Globus pallidus (tissue), 1 donor: ENCODE measurements at places on chromosomes 4 and X.
A peak's percentile ranks its signal among the peaks of the same experiment; 100 is the strongest.

- DNase-seq, result no peak
These were observed 44.5 kb upstream of the NDP start for GRCh38 chrX:44017676-44018075.

DNA sequence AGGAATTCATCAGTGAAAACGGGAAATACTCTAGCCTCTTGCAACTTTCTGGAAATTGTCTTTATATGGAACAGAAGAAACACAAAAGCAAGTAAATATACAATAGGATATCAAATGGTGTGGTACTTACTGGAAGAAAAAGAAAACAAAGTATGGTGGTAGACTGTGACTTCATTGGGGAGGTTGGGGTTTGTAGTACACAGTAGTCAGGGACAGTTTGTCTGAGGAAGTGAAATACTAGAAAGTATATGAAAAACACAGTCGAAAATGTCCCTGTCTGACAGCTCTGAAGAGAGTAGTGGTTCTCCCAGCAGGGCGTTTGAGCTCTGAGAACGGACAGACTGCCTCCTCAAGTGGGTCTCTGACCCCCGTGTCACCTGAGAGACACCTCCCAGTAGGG lies 390.0 kb upstream of the NWD2 start:
- no peak for DNase-seq

- DNase-seq, result no peak
These were observed 22.9 kb upstream of the TADA2B start for GRCh38 chr4:7020290-7020689.

DNA sequence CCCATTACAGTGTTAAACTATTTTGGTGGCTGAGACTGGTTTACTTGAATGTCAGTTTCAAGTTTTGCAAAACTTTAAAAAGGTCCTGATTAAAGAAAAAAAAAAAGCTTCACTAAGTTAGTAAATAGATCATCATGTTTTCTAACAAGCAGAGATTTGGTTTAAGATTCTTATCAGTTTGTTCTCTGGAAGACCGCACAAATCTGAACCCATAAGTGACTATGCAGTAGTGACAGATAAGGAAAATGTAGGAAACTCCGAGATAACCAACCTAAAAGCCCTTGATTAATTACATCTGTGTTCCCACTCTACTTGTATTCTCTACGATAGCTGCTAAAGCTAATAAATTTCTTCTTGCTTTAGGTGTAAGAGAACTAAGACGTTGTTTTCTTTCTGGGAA lies 1799.8 kb upstream of the ADGRL3 start:
- no peak for DNase-seq

GRCh38 chr4:80839281-80839680 lies 191.2 kb upstream of the BMP3 start:
- DNase-seq, result no peak

DNA sequence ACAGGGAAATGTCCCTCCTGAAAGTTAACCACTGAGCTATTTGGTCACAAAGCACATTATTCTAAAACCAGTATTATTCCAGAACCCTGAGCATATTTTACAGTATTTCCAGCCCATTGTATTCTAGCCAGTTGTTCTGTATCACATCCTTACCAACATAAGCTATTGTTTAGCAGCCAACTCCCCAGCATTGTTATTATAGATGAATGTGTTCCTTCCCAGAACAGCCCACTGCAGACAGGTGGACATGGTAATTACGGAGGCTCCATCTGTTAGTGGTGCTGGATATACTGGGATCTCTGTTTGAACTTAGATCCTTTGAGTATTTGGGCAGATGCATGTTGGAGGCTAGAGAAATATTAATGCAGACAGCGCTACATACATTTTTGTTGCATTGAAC lies 126.1 kb downstream of the MGST2 start:
- no peak for DNase-seq

DNA sequence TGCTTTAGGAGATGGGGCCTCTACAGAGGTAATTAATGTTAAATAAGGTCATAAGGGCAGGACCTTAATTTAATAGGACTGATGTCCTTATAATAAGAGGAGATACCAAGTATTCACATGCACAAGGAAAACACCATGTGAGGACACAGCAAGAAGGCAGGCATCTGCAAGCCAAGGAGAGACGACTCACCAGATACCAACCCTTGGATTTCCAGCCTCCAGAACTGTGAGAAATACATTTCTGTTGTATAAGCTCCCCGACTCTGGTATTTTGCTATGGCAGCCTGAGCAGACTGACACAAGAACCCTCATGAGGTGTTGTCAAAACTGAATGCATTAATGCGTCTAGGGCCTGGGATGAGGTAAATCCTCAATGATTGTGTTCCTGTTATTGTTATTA lies 56.2 kb upstream of the MAPK10 start:
- DNase-seq, result no peak

GRCh38 chr4:42490015-42490414 lies 92.7 kb downstream of the SHISA3 start:
- DNase-seq, result no peak

- DNase-seq, result no peak
These were observed 642.5 kb upstream of the GNPDA2 start for GRCh38 chr4:45368832-45369231.

- DNase-seq, result no peak
These were observed 1049.7 kb downstream of the FAT4 start for GRCh38 chr4:126364311-126364911.

DNA sequence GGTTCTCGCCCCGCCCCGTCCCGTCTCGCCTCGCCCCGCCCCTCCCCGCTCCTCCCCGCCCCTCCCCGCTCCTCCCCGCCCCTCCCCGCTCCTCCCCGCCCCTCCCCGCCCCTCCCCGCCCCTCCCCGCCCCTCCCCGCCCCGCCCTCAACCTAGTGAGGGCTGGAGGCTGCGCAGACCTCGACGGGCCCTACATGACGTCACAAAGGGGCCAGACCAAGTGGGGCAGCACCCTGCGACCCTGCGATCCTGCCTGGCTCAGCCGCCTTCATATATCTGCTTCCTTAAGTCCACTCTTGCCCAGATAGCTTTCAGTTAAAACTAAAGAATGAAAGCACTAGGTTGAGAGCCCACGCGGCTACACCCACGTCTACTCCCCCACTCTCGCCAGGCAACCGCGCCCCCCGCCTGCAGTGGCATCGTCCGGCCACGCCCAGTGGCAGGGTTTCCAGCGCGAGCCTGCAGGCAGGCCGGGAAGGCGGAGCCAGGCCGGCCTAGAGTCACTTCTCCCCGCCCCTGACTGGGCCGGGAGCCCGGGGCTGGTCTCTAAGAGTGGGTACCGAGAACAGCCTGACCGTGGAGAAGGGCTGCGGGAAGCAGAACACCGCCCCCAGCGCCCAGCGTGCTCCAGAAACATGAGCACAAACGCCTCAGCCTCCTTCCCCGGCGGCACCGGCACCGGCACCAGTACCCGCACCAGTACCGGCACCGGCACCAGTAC lies 1.5 kb upstream of the MAOA start:
- peak; percentile 93 for DNase-seq

DNA sequence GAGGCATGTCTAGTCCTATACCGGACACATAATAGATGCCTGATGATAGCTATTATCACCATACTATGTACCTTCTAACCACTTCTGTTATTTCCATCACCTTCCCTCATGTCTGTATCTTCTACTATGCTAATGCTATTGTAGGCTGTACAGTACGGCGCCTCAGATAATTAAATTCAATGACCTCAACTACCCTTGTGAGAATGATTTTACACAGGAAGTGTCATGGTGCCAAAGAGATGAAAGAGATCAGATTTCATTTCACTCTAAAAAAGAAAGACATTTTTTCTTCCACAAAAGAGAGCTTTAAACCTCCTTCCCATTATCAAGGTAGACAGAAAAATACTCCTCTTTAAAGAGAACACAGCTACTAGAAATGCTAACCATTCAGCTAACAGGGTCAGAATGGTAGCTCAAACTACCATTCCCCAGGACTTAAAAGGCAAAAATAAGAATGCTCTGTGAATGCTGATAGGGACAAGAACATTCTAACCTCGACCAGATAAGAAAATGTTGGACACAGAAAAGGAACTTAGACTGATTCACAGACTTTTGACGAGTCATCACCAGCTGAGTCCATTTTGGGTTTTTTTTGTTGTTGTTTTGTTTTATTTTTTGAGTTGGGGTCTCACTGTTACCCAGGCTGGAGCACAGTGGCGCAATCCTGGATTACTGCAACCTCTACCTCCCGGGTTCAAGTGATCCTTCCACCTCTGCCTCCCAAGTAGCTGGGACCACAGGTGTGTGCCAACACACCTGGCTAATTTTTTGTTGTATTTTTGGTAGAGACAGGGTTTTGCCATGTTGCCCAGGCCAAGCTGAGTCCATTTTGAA lies 99.2 kb upstream of the RAPGEF2 start:
- no peak for DNase-seq

GRCh38 chr4:121696170-121696580 lies 605 bp downstream of the ANXA5 start:
- peak; percentile 70 for DNase-seq

GRCh38 chr4:157739242-157739641 lies 433.6 kb downstream of the GASK1B start:
- no peak for DNase-seq

DNA sequence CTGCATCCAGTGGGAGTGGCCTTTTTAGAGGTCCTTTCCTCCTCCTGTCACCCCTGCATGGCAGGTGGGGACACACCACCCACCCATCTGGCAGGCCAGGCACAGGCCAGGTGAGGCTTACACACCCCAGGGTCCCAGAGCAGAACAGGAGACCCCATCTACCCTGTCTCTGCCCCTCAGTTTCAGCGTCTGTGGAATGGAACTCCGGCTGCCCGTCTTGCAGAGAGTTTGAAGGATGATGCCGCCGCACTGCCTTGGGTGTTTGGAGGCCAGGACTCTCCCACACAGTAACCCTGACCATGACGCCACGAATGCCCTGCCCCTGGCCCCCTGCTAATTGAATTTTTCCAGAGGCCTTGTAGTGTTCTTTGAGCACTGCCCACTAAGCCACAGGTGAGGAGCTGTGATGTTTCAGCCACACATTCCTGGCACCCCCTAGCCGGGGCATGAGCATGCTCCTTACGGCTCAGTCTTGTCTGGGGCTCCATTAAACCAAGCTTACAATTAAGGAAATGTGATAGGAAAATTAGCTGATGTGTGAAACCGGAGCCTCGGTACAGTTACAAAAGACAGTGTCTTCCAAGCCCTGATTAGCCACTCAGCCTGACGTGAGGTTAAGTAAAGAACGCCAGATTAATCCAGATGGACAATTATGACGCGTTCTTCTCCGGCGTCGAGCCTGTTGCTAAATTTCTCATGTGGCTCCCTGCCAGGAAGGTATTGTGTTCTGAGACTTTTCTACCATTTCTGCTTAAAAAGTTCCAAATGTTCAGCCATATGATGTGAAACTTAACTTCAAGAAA lies 39.3 kb downstream of the HMX1 start:
- no peak for DNase-seq

- DNase-seq, result no peak
These were observed 17.2 kb downstream of the C1QTNF7 start for GRCh38 chr4:15444879-15445547.

GRCh38 chr4:155609455-155610059 lies 57.1 kb upstream of the GUCY1A1 start:
- no peak for DNase-seq

- DNase-seq, result no peak
These were observed 91.6 kb upstream of the PLAC1 start for GRCh38 chrX:134749706-134750445.

DNA sequence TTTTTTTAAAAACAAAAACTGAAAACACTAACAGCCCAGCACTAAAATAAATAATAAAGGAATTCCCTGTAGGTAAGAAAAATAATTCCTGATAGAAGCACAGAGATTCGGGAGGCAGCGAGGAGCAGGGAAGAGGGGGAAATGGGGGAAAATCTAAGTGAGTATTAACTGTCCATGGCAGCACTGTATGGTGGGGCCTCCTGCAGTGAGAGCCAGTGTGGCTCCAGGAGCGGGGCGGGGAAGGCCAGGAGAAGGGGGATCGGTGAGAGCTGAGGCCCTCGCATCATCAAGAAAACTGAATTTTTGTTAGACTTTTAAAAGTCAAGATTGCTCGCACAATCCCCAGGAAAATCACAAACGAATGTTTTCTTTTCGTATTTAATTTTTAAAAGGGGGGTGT lies 14.1 kb downstream of the RNF212 start:
- DNase-seq, result no peak

GRCh38 chrX:139287155-139287924 lies 243.2 kb upstream of the F9 start:
- no peak for DNase-seq

DNA sequence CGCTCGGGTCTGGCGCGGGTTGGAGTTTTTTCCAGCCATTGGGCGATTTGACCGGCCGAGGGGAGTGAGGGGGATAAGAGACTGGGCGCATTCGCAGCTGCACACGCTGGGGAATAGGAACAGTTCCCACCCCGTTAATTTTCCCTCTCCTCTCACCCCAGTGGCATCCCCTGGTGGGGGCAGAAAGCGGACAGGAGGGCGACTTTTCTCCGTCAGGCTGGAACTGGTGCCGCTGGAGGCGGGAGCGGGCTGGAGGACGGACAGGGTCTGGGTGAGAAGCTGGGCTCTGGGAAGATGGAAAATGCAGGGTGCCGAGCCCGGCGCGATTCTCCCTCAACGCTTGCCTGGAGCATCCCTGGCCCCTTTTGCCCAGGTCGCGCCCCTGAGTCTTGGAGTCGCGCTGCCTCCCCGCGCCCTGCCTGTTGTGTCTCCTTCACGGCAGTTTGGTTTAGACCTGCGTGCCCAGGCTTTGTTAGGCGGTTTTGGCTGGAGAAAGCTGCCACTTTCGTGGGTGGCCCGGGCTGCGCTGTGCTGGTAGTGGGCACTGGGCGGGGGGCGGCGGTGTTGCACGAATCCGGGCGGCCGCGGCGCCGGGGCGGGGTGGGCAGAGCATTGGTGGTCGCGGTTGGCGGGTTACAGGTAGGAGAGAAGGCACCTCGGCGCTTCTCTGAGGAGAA lies 2.0 kb downstream of the ADGRL3 start:
- DNase-seq, result peak; percentile 66

DNA sequence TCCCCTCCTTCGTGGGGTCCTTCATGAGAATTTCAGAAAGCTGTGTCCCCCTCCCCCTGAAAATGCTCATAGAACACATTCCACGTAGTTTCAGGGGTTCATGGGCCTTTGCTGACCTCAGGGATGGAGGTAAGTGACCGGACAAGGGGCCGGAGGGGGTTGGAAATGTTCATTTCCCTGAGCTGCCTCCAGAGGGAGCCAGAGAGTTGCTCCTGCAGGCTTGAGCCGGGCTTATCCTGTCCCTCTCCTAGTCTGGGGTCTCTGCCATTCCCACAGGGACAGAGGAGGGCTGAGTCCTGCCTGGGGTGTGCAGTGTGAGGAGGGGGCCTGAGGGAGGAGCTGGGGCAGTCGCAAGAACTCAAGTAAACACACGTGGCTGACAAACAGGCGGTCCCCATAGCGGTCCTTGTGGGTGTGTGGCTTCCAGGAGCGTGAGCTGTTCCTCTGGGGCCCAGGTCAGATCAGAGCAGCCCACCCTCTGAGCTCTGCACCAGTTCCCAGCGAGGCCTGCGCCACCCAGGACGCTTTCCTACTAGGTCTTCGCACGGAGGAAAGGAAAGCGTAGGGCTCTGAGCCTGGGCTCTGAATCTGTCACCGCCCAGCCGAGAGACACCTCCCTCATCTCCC lies 62.5 kb downstream of the WFS1 start:
- DNase-seq, result peak; percentile 33

DNA sequence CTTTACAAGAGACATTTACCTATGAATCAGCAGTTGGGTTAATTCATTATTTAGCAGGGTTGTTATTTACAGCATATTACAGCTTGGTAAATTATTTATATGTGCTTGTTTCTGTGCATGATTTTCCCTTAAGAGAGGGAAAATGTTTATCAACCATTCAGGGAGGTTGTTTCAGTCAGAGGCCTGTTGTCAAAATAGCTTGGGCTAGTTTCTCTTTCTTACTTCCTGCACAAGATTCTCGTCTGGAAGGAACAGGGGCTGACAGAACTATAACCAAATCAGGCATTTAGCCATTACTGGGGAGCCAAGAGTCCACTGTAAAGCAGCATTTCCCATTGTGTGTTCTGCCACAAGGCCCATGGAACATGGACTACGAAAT lies 135.8 kb downstream of the HS6ST2 start:
- no peak for DNase-seq
